Amygdala (tissue), 56 donors: ENCODE measurements at places on chromosomes 7 and 10.

DNA sequence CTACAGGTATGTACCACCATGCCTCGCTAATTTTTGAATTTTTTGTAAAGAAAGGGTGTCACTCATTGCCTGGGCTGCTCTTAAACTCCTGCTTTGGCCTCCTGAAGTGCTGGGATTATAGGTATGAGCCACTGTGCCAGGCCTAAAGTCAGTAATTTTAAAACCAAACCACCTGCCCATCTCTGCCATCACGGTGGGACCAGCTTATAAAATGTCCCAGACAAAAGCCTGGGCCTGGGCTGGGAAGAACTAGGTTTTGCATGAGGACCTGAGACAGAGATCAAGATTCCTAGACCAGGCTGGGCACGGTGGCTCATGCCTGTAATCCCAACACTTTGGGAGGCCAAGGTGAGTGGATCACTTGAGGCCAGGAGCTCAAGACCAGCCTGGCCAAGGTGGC is 395.6 kb downstream of the CALN1 start:
- DNase-seq = no peak

DNA sequence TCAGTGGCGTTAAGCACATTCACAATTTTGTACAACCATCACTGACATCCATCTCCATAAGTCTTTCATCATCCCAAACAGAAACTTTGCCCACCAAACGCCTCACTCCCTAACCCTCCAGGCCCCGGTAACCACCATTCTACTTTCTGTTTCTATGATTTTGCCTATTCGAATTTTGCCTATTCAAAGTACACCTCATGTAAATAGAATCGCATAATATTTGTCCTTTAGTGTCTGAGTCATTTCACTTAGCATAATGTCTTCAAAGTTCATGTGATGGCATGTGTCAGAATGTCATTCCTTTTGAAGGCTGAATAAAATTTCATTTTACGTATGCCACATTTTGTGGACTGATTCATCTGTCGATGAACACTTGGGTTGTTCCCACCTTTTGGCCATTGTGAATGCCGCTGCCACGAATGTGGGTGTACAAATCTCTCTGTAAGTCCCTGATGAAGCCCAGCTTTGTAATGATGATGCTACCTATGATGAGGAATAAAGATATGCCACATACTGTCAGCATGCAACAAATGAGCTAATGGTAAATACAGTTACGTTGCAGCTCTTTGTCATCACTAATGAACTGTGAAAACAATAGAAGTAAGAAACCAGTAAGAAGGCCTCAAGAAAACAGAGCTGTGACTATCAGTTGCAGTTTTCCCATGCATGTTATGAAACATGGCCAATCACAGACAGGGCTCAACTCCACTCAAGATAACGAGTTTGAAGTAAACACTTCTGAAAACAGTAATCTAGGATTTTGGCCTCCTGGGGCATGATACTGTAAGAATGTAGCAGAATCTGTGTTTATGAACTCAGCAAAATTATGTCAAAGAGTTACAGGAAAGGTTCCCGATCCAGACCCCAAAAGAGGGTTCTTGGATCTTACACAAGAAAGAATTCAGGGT is 120.0 kb downstream of the ADAM12 start:
- DNase-seq = no peak

DNA sequence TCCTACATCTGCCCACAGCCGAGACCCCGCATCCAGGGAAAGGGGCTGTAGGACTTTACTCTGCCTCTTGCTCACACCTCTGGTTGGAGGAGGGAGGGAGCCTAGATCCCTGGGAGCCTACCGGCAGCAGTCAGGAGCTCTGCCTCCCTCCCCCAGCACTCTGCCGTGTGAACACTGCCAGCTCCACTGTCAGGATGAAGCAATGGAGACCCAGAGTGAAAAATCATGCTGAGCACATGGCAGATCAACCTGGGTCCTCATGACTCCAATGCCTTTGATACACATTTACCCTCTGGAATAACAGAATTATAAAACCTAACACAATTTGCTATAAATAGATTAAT is 477.7 kb downstream of the TNS3 start:
- DNase-seq = no peak

DNA sequence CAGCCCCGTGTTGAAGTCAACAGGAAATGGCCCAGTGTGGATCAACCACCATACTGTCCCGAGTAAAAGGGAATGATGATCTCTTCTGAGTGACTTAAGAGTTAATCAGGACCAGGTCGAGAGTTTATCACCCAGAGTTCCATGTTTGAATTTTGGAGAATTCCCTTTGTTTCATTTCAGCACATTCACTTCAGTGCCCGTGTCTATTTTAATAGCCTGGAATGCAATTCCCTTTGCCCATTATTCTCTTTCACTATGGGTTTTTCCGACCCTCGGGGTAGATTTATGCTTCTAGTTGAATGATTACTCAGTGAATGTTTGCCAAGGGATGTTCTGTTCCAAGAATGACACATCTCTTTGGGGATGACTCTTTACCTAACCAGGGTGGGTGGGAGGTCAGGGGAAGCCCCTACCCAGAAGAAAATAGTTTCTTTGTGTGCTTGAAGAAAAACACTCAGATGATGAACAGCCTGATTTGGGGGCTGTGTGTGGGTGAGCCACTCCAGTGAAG is 594.9 kb downstream of the INHBA start:
- no peak for DNase-seq

- DNase-seq = no peak
These were observed 401.2 kb downstream of the GFRA1 start for GRCh38 chr10:115871855-115872254.

- no peak for DNase-seq
These were observed 169.5 kb upstream of the LYZL1 start for GRCh38 chr10:29119374-29119773.

GRCh38 chr7:154987571-154987970 is 15.4 kb downstream of the PAXIP1 start:
- DNase-seq = no peak

GRCh38 chr7:152464312-152465118 is 28.7 kb upstream of the KMT2C start:
- DNase-seq = peak; percentile 71

GRCh38 chr7:141889321-141889720 is 26.9 kb upstream of the OR9A4 start:
- no peak for DNase-seq

DNA sequence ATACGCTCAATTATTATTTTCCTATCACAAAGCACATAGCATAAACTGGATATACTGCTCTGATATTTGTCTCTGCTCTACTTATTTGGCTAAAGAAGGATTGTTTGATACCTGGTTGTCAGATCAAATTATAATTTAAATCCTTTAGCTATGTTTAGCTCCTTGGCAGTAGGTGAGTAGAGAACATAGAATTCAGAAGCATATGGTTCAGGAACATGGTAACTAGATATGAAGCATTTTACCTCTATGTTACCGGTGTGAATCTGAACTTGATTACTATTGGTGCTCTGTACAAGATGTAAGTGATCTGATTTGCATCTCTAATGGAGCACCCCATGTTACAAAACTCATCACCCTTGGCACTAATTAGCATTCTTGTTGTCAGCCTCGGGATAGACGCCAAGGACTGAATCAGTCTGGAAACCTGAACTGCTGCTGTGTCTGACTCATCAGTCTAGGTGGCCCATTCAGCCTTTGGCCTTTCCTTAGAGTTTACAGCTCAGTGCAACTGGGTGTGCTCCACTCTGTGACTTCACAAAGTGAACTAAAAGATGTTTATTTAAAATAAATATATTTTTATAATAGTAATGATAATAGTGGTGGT is 12.3 kb upstream of the MYPN start:
- DNase-seq = peak; percentile 6

DNA sequence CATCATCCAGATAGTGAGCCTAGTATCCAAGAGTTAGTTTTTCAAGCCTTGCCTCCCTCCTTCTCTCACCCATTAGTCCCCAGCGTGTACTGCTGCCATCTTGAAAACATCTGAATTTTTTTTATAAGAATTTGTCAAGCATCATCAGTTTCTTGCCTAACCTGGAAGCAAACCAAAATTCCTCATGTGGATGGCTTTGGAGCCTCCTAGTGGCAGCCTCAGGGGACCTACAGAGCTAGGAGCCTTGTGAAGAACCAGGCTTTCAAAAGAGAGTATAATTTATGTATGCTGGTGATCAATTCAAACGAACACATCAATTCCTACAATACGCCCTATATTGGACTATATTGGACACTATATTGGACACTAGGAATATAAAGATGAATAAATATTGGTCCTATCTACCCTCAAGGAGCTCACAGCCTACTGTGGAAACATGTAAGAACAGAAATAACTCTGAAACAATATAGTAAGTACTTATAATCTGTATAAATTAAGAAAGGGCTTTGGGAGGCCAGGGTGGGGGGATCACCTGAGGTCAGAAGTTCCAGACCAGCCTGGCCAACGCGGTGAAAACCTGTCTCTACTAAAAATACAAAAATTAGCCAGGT is 63.4 kb downstream of the HPSE2 start:
- DNase-seq = no peak

GRCh38 chr10:22599048-22599561 is 115.3 kb downstream of the PIP4K2A start:
- DNase-seq = no peak

- no peak for DNase-seq
These were observed 232.2 kb downstream of the CRPPA start for GRCh38 chr7:16189026-16189715.

- DNase-seq = no peak
These were observed 184.7 kb upstream of the FZD1 start for GRCh38 chr7:91079487-91079886.

- no peak for DNase-seq
These were observed 35.9 kb upstream of the CACNB2 start for GRCh38 chr10:18104223-18104872.

DNA sequence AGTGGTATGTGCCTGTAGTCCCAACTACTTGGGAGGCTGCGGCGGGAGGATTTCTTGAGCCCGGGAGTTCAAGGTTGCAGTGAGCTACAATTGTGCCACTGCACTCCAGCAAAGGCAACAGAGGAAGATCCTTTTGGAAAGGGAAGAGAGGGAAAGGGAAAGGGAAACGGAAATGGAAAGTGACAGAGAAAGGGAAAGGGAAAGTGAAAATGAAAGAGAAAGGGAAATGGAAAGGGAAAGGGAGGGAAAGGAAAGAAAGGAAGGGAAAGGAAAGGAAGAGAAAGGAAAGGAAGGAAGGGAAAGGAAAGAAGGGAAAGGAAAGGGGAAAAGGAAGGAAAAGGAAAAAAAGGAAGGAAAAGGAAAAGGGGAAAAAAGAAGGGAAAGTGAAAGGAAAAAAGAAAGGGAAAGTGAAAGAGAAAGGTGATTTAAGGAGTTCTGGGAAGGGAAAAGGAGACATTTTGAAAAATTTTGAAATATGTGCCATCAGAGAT is 2.3 kb upstream of the ZC3HAV1 start:
- DNase-seq = no peak

DNA sequence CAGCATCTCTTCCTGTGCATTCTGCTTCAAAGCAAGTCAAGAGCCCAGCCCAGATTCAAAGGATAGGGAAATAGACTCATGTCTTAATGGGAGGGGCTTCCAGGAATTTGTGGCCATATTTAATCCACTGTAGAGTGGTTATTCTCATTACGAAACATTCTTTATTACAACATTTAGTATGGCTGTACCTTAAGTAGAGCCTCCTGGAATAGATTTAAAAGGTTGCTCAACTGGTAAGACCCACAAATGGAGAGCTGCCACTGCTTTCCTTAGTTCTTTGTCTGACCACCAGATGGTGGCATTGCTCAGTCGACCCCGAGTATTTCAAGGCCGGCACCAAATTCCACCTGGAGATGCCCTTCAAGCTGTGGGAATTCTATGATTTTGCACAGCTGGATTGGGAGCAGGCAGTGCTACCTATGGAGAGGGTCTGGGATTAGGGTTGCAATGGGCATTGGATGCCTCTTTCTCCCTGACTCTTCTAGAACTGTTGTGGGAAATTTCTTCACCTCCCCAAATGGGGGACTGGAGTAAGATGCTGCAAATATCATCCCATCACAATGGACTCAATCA is 102.2 kb downstream of the RBM20 start:
- peak; percentile 68 for DNase-seq

- no peak for DNase-seq
These were observed 5.8 kb upstream of the FAM3C start for GRCh38 chr7:121401896-121402295.

- no peak for DNase-seq
These were observed 785.9 kb downstream of the GATA3 start for GRCh38 chr10:8840356-8840755.

GRCh38 chr10:127426746-127427145 is 122.4 kb upstream of the NPS start:
- DNase-seq = no peak

DNA sequence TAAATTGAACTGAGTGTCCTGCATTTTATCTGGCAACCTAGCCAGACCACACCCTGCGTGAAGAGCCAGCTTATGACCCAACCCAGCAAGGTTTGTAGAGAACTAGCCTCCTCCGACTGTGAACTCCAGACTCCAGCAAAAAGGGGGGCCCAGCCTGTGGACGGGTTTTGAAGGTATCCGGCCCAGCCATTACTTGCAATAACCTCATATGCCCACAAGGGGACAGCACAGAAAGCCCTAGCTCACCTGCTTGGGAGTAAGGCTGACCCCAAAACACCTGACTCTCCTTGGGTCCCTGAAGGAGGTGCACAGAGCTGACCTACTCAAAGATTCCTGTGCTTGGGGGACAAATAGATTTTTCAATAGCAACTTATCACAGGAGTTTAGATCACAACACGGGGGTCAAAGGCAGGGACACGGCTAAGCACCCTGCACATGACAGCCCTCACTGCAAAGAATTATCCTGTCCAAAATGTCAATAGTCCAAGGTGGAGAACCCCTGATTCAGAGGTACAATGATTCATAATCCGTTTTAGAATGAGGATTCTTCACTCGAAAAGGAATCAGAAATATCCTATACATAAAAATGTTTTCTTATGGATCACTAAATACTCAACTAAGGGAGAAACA is 4.6 kb downstream of the TRPV6 start:
- no peak for DNase-seq

DNA sequence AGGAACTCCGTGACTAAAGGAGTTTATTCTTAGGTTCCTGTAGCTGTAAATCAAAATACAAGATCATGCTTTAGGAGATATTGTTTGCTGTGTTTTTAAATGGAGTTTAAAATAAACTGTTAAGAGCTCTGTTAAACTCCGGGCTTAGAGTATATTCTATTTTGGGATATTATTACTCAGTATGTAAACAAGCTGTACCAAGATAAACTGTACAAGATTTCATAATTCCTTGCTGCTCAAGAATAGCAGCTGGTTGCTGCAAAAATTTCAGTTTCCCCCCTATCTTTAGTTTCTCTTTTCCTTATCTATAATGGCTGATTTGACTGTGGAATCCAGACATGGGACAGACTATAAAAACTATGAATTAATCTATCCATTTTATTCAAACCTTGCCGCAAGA is 215.7 kb downstream of the HTR7 start:
- no peak for DNase-seq

DNA sequence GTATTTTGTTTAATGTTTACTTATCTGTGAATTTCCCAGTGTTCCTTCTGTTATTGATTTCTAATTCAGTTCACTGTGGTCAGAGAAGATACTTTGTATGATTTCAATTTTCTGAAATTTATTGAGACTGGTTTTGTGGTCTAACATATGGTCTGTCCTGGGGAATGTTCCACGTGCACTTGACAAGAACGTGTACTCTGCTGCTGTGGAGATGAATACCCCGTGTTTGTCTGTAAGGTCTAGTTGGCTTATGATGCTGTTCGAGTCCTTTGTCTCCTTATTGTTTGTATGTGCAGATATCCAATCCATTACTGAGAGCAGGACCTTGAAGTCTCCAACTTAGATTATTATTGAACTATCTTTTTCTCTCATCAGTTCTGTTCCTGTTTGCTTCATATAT is 371.5 kb upstream of the MYO3A start:
- no peak for DNase-seq
